ENCODE measurements at places on chromosomes 11 and 22.
A peak's percentile ranks its signal among the peaks of the same experiment; 100 is the strongest.

- DNase-seq = no peak
Observed at GRCh38 chr22:24112188-24112587, 69.1 kb upstream of the SUSD2 start.

- DNase-seq = no peak
Observed at GRCh38 chr11:45133878-45134277, 12.6 kb upstream of the PRDM11 start.

DNA sequence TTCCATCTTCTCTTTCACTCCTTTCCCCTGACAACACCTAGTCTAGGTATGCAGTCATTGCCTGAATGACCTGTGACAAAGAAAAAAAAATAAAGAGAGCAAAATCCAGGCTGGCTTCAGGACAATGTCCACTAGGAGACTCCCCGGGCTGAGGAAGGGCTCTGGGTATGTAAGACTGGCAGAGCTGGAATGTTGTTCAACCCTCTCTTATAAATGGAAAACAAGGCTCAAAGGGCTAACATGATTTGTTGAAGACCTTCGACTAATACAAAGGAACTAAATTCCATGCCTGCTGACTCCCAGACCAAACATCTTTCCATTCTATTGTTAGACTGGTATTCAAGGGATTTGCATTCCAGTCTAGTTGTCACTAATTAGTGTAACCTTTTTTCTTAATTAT lies 122.2 kb downstream of the ARL14EP start:
- no peak for DNase-seq

DNA sequence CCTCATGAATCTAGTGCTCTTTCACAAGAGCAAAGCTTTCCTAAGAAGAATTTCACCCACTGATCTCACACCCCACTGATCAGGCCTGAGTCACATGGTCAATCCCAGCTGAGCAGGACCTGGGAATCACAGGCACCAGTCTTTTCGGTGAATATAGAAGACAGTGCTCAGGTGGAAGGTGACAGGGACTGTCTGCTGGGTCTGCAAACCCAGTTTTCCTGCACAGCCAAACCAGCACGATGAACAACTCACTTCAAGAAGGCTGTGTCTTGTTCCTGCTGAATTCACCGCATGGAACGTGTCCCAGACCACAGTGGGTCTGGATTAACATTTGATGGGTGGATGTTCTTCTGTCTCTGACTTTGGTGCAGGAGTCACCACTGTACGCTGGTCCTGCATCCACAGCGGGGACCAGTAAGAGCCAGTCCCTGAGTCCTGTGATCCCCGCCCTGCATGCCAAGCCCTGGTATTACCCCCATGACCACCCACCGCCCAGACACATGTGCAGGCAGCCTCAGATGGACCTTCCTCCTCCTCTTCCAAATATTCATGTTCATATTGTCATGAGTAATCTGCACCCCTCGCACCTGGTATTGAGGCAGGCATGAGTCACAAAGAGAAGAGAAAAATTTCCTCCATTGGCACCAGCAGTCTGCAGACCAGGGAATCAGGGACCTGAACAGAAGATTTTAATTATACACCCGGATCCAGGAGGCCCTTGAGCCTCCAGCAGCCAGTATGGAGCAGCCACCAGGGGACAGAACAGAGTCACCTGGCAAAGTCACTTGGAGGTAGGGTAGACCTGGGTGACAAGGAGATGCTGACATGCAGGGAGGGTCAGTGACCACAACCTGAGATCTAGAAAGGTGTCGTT lies 8.6 kb upstream of the IGLL5 start:
- no peak for DNase-seq

- DNase-seq = peak; percentile 41
Observed at GRCh38 chr11:65388731-65389130, 2.3 kb downstream of the FRMD8 start.

DNA sequence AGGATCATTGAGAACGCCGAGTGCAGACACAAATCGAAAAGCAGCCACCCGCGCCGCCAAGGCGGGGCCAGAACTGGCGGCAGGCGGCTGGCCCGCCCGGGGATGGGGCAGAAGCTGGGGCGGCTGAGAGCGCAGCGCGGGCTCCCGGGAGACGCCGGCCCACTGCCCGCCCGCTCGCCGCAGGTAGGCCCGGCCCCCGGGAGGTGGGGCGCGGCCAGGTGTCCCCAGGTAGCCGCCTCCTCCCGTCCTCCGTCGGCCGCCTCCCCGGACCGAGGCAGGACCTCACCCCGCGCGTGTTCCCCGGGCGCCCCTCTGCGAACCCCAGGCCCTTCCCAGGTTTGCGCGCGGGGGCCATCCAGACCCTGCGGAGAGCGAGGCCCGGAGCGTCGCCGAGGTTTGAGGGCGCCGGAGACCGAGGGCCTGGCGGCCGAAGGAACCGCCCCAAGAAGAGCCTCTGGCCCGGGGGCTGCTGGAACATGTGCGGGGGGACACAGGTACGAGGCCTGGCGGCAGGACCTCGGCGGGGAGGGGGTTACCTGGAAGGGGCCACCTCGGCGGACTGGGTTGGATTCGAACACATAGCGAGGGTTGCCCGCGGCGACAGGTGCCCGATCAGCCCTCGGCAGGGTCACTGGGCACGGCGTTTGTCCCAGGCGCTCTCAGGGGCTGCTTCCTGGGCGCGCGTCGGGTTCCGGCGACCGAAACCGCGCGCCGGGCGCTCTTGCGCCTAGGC lies at the start of gene PRRG4:
Gene PRRG4 (plus strand): TSS at position 248 of the 733 bp plus-strand sequence. CDS start 603 bp downstream, outside the sequence.
- peak; percentile 68 for DNase-seq

- no peak for DNase-seq
Observed at GRCh38 chr11:66692446-66692845, 14.8 kb upstream of the RBM4B start.

DNA sequence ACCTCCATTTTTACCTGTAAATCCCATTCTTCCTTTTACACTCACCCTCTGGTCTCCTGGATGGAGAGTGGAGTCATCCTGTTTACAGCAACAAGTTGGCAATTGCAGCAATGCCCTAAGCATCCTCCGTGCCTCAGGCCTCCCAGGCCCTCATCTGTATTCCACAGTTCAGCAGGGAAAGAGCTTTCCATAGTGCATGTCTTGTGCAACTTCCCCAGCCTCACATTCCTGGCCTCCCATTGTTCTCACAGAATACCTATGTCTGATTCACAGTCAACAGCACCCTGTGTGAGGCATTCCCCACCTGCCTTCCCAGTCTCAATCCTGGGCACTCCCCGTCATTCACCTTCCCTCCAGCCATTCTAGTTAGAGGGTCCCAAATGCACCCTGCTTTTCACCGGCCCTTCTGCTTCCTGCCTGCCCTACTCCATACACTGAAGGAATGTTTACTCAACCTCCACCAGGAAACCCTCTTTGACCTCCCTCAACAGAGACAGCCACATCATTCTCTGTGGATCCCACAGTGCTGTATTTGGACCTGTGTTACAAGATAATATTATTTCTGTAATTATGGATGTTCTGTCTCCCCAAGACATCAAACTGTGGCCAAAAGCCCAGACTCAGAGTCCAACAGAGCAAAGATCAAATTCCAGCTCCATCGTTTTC lies 405.7 kb downstream of the BUD13 start:
- DNase-seq = no peak

Data from activated CD4-positive, alpha-beta T cell treated with anti-CD3 and anti-CD28 coated beads, Interleukin-10, Interleukin-2, amounts not matched to agents 100 ng/mL and 50 ng/mL, durations not matched to agents 16 hours and 8 hours (primary cell).